ENCODE measurements at places on chromosomes 1 and 21. TPM values are rescaled to one million over a fixed set of nuclear protein-coding genes. Genes with fewer than 3 reads are reported as not detected.

EEIG2 gene
- total RNA-seq: 16.3 TPM

HTR6 gene
- not detected for total RNA-seq

TSACC gene
- 0.89 TPM for total RNA-seq

S100B gene
- total RNA-seq: 0.25 TPM

SIM2 gene
- 0.19 TPM for total RNA-seq

ADGRL4 gene
- not detected for total RNA-seq

- no peaks in the 10 kb centered on the region for H3K27me3 ChIP-seq
- H3K27ac ChIP-seq: no peak overlapping the region
These were observed 189.2 kb upstream of the VAMP3 start for GRCh38 chr1:7581754-7582459.

- H3K27me3 ChIP-seq: no peaks in the 10 kb centered on the region
- no peak for DNase-seq
- H3K4me3 ChIP-seq: peak overlapping the region; percentile 60
- H3K36me3 ChIP-seq: peaks cover 90% of the 10 kb centered on the region
- H3K27ac ChIP-seq: peak overlapping the region; percentile 48
These were observed 10.0 kb downstream of the GBP5 start for GRCh38 chr1:89262643-89263042.

DNA sequence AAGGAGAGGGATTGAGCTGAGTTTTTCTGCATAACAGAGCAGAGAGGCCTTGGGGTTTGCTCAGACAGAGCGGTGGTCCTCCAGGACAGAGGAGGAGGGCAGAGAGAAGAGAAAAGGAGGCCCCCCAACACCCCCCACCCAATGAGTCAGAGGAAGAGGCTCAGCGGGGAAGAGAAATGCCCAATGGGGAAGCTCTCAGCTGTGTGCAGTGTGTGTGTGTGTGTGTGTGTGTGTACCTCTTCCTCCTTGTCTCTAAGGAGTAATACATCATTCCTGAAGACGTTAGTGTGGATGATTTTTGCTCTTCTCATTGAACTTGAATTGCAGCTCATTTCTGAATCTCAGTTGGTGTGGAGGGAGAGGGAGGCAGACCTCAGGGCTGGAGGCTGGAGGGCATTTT, 8.7 kb downstream of the TMPRSS3 start:
- H3K27me3 ChIP-seq: no peaks in the 10 kb centered on the region
- no peak overlapping the region for H3K27ac ChIP-seq
- peaks cover 44% of the 10 kb centered on the region for H3K36me3 ChIP-seq
- no peak overlapping the region for H3K4me3 ChIP-seq
- H3K4me1 ChIP-seq: peaks cover 80% of the 10 kb centered on the region

DNA sequence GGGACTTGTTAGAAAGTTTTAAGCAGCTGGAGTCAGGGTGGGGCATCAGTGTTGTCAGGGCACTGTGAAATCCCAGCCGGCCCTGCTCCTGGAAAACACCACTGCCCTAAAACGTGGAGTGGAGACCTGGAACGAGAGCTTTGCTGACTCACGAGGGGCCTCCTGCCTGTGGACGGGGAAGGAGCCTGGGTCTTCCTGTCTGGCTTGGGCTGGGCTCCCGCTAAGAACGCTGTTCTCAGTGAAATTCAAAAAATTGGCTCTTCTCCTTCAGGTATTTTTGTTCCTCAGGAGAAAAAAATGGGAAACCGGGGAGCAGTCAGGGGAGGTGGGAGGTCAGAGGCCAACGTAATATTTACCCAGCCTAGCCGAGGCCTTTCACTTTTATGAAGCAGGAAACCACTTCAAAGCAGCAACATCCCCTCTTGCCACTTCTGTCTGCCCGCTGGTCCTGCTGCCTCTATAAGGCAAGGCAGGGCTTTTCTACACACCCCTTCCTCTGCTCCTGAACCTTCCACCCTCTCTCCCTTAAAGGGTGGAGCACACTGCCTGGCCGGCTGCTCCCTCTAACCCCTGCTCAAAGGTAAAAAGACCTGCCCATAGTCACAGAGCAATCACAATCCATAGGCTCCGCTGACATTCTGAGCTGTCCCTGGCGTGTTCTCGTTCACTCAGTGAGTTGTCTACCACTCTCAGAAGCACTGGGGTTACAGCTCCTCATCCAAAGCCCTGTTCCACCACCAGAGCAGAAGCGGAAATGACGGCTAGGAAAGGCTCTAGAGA, 8.0 kb downstream of the PLXNA2 start:
- peak; percentile 30 for DNase-seq
- peak overlapping the region; percentile 37 for H3K27ac ChIP-seq
- H3K36me3 ChIP-seq: no peaks in the 10 kb centered on the region
- H3K27me3 ChIP-seq: peaks cover 70% of the 10 kb centered on the region

DNA sequence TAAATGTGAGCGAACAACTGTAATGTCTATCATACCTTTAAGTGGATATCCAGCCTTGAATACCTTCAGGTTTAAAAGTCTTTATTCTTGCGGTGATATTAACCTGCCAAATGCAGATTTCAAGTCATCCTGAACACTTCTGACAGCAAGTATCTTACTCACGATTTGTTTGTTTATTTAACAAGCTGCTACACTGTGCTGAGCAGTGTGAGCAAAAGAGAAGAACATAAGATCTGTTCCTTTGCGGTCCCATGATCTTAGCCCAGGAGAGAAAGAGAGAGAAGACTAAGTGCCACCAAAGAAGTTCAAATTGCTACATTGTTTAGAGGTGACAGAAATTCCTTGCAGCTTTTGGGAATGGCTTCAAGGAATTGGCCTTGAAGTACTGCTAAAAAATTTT, 9.5 kb upstream of the IL24 start:
- no peaks in the 10 kb centered on the region for H3K36me3 ChIP-seq
- H3K4me1 ChIP-seq: peaks cover 28% of the 10 kb centered on the region
- DNase-seq: no peak
- no peak overlapping the region for H3K27ac ChIP-seq

DNA sequence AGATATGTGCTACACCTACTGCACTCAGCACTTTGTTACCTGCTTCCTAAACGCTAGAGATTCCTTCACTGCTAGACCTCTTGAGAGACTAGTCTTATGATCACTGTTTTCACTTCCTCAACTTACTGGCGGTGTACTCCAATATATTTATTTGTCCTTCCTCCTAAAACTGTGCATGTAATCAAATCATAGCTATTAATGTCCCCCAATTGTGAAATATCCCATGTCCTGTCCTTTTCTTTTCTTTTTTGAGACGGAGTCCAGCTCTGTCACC, 3.4 kb downstream of the SOAT1 start:
- H3K27ac ChIP-seq: peak overlapping the region; percentile 79
- peak overlapping the region; percentile 25 for H3K4me3 ChIP-seq
- H3K36me3 ChIP-seq: peaks cover 30% of the 10 kb centered on the region
- H3K4me1 ChIP-seq: peaks cover 72% of the 10 kb centered on the region
- no peak for DNase-seq

- peaks cover 14% of the 10 kb centered on the region for H3K36me3 ChIP-seq
- peak overlapping the region; percentile 15 for H3K4me3 ChIP-seq
- no peak for DNase-seq
- peaks cover 74% of the 10 kb centered on the region for H3K4me1 ChIP-seq
- no peaks in the 10 kb centered on the region for H3K27me3 ChIP-seq
These were observed 100.5 kb upstream of the S1PR1 start for GRCh38 chr1:101136271-101136670.

GRCh38 chr1:75503221-75503974, 107.5 kb downstream of the SLC44A5 start:
- H3K27me3 ChIP-seq: no peaks in the 10 kb centered on the region
- H3K36me3 ChIP-seq: no peaks in the 10 kb centered on the region
- no peak overlapping the region for H3K27ac ChIP-seq
- DNase-seq: no peak

- no peaks in the 10 kb centered on the region for H3K36me3 ChIP-seq
- no peak overlapping the region for H3K4me3 ChIP-seq
- no peaks in the 10 kb centered on the region for H3K27me3 ChIP-seq
- no peaks in the 10 kb centered on the region for H3K4me1 ChIP-seq
- DNase-seq: no peak
These were observed 107.7 kb downstream of the PDE9A start for GRCh38 chr21:42760951-42761751.

DNA sequence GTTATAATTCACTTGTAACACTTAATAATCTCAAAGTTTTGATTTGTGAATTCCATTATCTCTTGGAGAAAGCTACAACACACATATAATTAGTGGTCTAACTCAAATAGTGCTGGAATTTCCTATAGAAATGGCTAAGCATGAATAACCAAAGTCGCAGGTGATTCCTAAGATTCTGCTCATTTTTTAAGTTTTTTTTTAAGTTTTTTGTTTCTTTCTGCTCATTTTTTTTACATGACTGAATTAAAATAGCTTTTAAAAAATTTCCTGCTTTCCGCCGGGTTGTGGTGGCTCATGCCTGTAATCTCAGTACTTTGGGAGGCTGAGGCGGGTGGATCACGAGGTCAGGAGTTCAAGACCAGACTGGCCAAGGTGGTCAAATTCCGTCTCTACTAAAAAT, 90.4 kb downstream of the APP start:
- no peak overlapping the region for H3K27ac ChIP-seq
- H3K36me3 ChIP-seq: no peaks in the 10 kb centered on the region
- H3K27me3 ChIP-seq: no peaks in the 10 kb centered on the region

DNA sequence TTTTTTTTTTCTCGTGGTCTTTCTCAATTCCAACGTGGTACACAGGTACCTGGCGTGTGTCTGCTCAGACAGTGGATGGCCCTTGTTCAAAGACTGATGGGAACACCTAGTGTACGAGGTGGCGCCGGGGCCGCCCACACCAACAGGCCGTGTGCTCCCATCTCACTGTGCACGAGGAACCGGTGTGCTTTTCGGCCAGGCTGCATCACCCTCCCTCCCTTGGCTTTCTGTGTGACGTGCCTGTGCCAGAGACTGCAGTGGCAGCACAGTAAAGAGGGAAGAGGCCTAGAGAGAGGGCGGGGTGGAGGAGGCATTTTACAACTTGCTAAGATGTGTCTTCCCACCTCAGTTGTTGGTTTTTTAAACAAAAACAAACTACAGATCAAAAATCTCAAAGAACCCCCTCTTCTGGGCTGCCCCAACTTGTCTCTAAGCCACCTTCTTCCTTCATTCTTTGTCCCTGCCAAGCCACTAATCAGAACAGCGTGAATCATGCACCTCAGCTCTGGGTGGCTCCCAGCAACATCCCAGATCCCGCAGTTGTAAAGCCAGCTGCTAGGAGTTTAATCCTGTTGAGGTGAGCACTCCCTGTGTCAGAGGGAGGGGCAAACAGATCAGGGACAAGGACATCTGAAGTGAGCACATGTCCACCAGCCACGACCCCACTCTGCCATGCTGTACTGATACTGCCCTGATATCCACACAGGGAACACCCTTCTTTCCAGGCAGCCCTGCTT, 20.7 kb downstream of the IRF2BP2 start:
- peaks cover 7% of the 10 kb centered on the region for H3K4me1 ChIP-seq
- no peak overlapping the region for H3K27ac ChIP-seq
- DNase-seq: no peak
- H3K36me3 ChIP-seq: no peaks in the 10 kb centered on the region

DNA sequence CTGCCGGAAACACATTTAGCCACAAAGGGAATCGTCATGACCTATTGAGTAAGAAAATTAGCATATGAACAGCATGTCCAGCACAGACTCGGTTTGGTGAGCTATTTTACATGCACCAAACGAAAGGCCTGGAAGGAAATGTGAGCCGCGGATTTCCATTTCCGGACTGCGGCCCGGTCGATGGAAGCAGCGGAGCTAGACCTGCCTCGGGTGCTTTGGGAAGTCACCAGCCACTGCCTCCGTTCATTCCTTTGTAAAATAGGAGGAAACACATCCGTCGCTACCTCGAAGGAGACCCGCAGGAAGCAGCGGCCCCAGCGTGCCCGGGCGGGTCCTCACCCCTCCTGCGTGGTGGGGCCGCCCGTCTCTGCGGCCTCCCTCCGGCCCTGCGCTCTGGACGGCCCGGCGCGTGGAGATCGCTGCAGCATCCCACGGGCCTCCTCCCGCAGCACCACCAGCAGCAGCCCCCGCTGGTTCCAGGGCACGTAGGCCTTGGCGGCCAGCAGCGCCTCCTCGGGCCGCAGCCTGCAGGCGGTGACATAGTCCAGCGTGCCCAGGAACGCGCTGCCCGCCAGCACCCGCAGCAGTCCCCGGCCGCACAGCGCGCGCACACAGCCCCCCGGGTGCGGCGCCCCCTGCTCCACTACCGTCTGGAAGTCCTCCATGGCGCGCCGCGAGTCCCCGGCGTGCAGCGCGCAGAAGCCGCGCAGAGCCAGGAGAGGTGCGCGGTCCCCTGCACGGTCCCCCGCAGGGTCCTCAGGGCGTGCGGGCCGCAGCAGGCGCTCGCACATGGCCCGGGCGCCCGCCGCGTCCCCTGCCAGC, 12.1 kb downstream of the TTC34 start:
- H3K4me3 ChIP-seq: no peak overlapping the region
- no peak for DNase-seq
- peaks cover 9% of the 10 kb centered on the region for H3K4me1 ChIP-seq
- no peak overlapping the region for H3K27ac ChIP-seq

GRCh38 chr1:6509919-6510291, 18.4 kb upstream of the PLEKHG5 start:
- no peaks in the 10 kb centered on the region for H3K36me3 ChIP-seq
- no peaks in the 10 kb centered on the region for H3K27me3 ChIP-seq
- H3K4me1 ChIP-seq: no peaks in the 10 kb centered on the region
- H3K27ac ChIP-seq: no peak overlapping the region
- no peak for DNase-seq

- no peaks in the 10 kb centered on the region for H3K36me3 ChIP-seq
- DNase-seq: no peak
- no peaks in the 10 kb centered on the region for H3K27me3 ChIP-seq
- no peak overlapping the region for H3K27ac ChIP-seq
These were observed 25.6 kb upstream of the KAZN start for GRCh38 chr1:14572861-14573260.

GRCh38 chr1:97875996-97876395, 44.8 kb downstream of the DPYD start:
- DNase-seq: no peak
- H3K4me3 ChIP-seq: no peak overlapping the region
- peaks cover 2% of the 10 kb centered on the region for H3K4me1 ChIP-seq
- H3K27me3 ChIP-seq: no peaks in the 10 kb centered on the region
- H3K27ac ChIP-seq: no peak overlapping the region
- peaks cover 40% of the 10 kb centered on the region for H3K36me3 ChIP-seq

- peaks cover 81% of the 10 kb centered on the region for H3K4me1 ChIP-seq
- H3K36me3 ChIP-seq: peaks cover 29% of the 10 kb centered on the region
- H3K4me3 ChIP-seq: no peak overlapping the region
- H3K27ac ChIP-seq: peak overlapping the region; percentile 43
These were observed 113.9 kb downstream of the TOMM20 start for GRCh38 chr1:235014756-235015155.

- H3K27me3 ChIP-seq: peaks cover 11% of the 10 kb centered on the region
- H3K4me1 ChIP-seq: peaks cover 18% of the 10 kb centered on the region
- H3K27ac ChIP-seq: no peak overlapping the region
- H3K36me3 ChIP-seq: no peaks in the 10 kb centered on the region
- DNase-seq: no peak
These were observed 9.1 kb upstream of the PDIK1L start for GRCh38 chr1:26102526-26102925.

DNA sequence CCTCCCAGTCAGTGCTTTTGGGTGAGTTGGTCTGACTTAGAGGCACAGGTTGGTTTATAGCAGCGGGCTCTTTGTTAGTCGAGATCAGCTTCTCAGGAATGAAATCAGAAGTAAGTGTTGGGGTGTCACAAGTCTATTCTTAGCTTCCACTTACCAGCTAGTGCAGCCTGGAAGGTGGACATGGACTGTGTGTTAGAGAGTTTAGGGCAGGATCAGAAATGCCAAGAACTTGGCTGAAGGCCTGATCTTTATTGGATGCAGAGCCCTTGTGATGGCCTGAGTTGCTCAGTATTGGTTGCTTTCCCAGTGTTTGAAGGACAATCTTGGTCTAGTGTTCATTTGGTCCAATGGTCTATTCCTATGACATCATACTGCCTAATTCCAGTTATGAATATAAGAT, 377.0 kb upstream of the USP24 start:
- no peaks in the 10 kb centered on the region for H3K36me3 ChIP-seq
- H3K4me3 ChIP-seq: no peak overlapping the region
- DNase-seq: no peak
- H3K4me1 ChIP-seq: no peaks in the 10 kb centered on the region
- H3K27ac ChIP-seq: no peak overlapping the region
- H3K27me3 ChIP-seq: peaks cover 2% of the 10 kb centered on the region

All from activated CD4-positive, alpha-beta T cell treated with anti-CD3 and anti-CD28 coated beads, Interleukin-2, amount 10 ng/mL, durations not matched to agents 7 days and 5 days (primary cell).